Activated T-helper 1 cell treated with anti-CD3 and anti-CD28 coated beads, Interleukin-2, amount 50 U/mL, for 16 hours (primary cell): ENCODE measurements at places on chromosomes 11 and 22.

- no peak for DNase-seq
Measured at GRCh38 chr22:27554106-27554811, 247.3 kb downstream of the MN1 start.

DNA sequence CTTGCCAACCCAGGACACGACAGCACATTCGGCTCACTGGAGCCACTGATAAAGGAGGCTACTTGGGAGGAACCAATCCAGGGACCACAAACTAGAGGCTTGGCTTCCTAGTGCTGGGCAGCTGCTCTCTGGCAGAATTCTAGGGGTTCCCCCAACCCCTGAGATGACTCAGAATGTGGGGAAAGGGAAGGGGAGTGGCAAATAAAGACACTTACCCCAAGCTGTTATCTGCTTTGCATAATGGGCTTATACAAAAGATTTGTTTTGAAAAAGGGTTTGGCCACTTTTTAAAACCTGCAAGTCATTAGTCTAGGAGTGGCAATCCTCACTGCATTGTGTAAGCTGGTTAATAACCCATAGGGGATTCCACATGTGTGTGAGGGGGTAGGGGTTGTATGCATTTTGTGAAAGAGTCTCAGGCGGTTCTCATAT lies 64.1 kb upstream of the LMO1 start:
- DNase-seq, result no peak

DNA sequence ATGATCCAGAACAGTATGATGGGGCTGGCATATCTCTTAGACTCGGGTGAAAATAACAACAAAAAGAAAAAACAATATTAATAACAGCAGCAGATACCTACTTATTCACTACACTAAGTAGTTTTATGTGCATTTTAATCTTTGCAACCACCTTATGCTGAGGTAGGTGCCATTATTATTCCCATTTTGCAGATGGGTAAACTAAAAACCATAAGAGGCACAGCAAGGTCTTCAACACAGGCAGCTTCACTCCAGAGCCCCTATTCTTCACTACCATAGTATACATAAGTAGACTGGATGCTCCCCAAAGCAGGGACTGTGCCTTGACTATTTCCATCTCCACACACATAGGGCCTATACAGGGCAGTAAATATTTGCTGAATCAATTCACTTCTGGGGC lies 41.0 kb downstream of the CLPB start:
- no peak for DNase-seq

DNA sequence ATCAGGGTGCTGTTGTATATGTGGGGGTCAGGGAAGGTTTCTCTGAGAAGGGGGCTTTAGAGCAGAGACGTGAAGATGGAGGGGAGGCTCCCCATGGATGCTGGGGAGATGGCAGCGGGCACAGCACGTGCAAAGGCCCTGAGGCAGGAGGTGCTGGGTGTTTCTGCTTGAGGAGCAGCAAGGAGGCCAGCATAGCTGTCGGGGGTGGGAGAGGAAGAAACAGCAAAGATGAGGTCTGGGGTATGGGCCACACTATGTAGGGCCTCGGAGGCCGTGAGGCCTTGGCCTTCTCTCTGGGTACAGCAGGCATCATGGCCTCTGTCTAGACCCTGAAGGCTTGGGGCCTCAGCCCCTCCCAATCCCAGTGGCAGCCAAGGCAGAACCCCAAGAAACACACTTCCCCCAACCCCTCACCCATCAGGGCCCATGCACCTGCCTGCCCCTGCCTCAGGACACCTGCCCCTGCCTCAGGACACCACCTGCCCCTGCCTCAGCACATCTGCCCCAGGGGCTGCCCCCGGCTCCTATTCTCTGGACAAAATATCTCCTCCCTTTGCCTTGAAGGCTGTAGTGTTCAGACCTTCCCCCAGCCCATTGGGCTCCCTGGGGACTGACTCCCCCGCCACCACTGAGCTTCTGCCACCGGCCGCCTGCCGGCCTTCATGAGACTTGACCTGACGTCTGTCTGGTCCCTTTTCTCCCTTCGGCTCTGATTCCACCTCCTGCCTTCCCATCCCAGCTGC lies 6.2 kb downstream of the ALDH3B1 start:
- no peak for DNase-seq

DNA sequence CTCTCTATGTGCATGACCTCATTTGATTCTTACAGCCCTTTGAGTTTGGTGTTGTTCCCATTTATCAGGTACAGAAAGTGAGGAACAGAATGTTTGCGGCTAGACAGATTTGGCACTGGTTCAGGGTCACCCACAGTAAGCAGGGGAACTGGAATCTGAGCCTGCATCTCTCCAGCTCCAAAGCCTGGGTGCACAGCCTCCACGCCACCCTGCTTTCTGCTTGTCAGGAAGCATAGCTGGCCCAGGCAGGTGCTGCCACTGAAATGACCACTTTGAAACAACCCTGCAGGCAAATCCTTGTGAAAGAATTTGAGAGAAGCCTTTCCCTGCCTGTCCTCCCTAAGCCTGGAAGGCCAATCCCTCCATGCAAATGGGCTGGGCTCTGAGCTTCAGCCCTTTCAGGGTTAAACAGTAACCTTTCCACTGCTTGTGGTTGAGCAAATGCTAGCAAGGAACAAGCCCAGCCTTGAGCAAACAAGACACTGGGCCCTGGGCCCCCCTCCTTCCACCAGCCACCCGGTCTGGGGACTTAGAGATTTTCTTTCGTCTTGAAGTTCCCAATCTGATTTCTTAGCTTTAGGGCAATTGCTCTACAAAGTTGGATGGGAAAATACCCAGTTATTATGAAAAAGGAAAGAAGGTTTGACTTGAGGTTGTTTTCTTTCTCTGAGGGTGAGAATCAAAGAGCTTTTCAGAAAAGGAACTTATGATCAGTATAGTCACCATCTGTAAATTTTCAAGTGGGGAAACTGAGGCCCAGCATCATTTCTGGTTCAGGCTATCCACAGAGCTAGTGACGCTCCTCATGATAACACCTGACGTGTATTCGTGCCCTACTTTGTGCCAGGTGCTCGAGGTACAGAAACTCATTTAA lies 19.4 kb downstream of the EHF start:
- DNase-seq, result no peak

DNA sequence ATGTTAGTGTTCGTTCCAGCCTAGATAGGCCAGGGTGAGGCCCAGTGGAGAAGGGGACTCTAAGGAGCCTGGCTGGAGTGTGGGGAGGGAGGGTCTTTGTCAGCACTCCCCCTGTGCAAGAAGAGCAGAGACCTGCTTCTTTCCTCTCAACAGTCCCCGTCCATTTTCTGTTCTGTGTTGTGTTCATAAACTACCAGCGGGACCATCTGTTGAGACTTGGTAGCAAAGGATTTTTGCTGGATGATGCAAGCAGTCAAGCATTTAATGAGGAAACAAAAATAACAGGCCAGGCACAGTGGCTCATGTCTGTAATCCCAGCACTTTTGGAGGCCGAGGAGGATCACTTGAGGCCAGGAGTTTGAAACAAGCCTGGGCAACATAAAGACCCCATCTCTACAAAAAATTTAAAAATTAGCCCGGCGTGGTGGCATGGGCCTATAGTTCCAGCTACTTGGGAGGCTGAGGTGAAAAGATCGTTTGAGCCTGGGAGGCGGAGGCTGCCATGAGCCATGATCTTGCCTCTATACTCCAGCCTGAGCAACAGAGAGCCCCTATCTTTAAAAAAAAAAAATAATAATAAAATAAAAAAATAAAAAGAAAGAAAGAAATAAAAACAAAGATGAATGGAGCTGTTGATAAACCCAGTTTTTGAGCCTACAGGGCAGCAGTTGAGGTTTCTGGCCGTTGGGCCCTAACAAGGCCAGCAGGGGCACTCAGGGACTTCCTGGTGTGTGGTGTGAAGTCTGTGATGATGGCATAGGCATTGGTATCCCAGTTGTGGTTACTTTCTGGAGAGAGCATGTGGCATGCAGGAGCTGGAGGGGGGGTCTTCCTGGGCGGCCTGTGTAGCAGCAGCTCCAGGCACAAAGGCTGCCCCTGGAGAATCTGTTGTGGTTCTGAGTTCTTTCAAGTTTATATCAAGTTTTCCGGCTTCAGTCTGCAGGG lies 1.7 kb upstream of the TXNRD2 start:
- no peak for DNase-seq

- no peak for DNase-seq
Measured at GRCh38 chr11:99325847-99326246, 305.1 kb downstream of the CNTN5 start.

- DNase-seq, result no peak
Measured at GRCh38 chr11:125154378-125155099, 10.0 kb upstream of the PKNOX2 start.
